ENCODE measurements at places on chromosomes 2 and 18. TPM values are rescaled to one million over a fixed set of nuclear protein-coding genes. Genes with fewer than 3 reads are reported as not detected.

CD207 gene
- 0.11 TPM for total RNA-seq

GPR75 gene
- 2.4 TPM for total RNA-seq

SERPINB11 gene
- total RNA-seq, result not detected

PCARE gene
- total RNA-seq, result not detected

RNF144A gene
- 26.9 TPM for total RNA-seq

OSBPL6 gene
- total RNA-seq, result 5.7 TPM

CD302 gene
- total RNA-seq, result 3.9 TPM

LOXL3 gene
- 158 TPM for total RNA-seq

C2orf66 gene
- total RNA-seq, result 0.15 TPM

LYPD6 gene
- total RNA-seq, result 0.53 TPM

CHRNG gene
- total RNA-seq, result not detected

LRRC30 gene
- total RNA-seq, result not detected

SLC11A1 gene
- 0.16 TPM for total RNA-seq

EMILIN1 gene
- 88.5 TPM for total RNA-seq

KCTD18 gene
- total RNA-seq, result 11.0 TPM

IL36G gene
- not detected for total RNA-seq

SDC1 gene
- 31.4 TPM for total RNA-seq

IHH gene
- not detected for total RNA-seq

UGT1A3 gene
- total RNA-seq, result not detected

TMEM163 gene
- 0.42 TPM for total RNA-seq

EML6 gene
- 2.7 TPM for total RNA-seq

NYAP2 gene
- not detected for total RNA-seq

INPP4A gene
- 17.0 TPM for total RNA-seq

NPAS2 gene
- total RNA-seq, result 50.3 TPM

LIPG gene
- 0.72 TPM for total RNA-seq

CYTIP gene
- total RNA-seq, result not detected

LAPTM4A gene
- 24.6 TPM for total RNA-seq

RNF152 gene
- 1.2 TPM for total RNA-seq

ANO7 gene
- 0.19 TPM for total RNA-seq

EMX1 gene
- total RNA-seq, result not detected

C1QL2 gene
- not detected for total RNA-seq

PLEK gene
- not detected for total RNA-seq

POTEJ gene
- 0.03 TPM for total RNA-seq

MSTN gene
- 0.05 TPM for total RNA-seq

SERPINB4 gene
- not detected for total RNA-seq

OTOS gene
- not detected for total RNA-seq

TWIST2 gene
- 15.9 TPM for total RNA-seq

PPP1R1C gene
- total RNA-seq, result 4.6 TPM

RETSAT gene
- 24.2 TPM for total RNA-seq

ZBTB14 gene
- total RNA-seq, result 4.8 TPM

ACTG2 gene
- total RNA-seq, result not detected

NOSTRIN gene
- 0.50 TPM for total RNA-seq

MYOM1 gene
- 0.08 TPM for total RNA-seq

ELOA2 gene
- not detected for total RNA-seq

ALPI gene
- total RNA-seq, result not detected
